T-helper 2 cell treated with Interferon-gamma antibody and Interleukin-4, amounts not matched to agents 5 μg/mL and 100 μg/mL, for 36 hours (primary cell): ENCODE measurements at places on chromosomes 2 and 18.

GRCh38 chr18:56305583-56305982, 332.8 kb downstream of the TXNL1 start:
- DNase-seq, result no peak

- no peak for DNase-seq
Observed at GRCh38 chr2:66233981-66234380, 200.9 kb upstream of the MEIS1 start.

- no peak for DNase-seq
Observed at GRCh38 chr18:58496937-58497336, 132.0 kb downstream of the ALPK2 start.

GRCh38 chr2:95760806-95761525, 169.2 kb downstream of the TRIM43 start:
- no peak for DNase-seq

DNA sequence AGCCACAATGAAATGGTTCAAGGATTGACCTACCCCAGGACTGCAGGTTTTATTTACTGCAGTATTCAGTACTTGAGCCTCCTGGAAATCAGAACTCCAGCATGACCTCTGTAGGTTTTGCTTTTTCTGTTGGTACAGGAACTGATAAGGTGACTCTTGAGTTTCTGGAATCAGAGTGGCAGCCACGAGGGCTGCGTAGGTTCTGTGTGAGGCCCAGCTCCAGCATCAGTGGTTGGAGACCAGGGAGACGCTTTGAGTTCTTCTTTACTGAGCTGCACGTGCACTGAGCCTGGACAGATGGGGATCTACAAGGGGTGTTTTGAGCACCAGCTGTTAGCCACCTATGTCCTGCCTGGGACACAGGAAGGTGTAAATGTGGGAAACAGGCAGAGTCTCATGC, 222.7 kb upstream of the EPAS1 start:
- DNase-seq, result no peak

DNA sequence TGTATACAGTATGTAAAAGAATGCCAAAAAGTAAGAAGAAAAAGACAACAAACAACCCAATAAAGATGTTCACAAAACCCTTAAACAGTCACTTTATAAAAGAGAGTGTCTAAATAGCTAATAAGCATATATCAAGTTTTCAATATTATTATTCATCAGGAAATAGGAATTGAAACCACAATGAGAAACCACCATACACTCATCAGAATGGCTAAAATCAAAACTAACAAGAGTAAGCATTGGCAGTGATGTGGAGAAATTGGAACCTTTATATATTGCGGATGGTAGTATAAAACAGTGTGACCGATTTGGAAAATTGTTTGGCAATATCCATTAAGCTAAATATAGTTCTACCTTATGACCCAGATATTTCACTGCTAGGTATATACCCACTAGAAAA, 20.5 kb upstream of the TGFA start:
- DNase-seq, result no peak

DNA sequence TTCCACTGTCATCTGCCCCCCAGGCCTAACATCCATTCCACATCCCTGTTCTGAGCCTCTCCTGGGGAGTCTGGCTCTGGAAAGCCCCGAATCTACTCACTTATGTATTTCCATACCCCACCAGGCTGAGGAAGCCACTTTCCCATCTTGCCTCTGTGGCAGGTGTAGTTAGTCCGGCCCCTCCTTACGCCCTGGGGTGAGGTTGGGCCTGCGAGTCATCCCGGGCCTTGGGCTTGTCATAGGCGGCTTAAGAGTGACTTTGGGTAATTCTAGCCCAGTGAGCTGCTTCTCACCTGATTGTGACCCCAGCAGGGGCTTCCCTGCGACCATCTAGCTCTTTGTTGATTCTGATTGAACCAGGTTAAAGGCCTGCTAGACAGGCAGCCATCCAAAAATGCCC, 21.1 kb downstream of the PCARE start:
- no peak for DNase-seq

DNA sequence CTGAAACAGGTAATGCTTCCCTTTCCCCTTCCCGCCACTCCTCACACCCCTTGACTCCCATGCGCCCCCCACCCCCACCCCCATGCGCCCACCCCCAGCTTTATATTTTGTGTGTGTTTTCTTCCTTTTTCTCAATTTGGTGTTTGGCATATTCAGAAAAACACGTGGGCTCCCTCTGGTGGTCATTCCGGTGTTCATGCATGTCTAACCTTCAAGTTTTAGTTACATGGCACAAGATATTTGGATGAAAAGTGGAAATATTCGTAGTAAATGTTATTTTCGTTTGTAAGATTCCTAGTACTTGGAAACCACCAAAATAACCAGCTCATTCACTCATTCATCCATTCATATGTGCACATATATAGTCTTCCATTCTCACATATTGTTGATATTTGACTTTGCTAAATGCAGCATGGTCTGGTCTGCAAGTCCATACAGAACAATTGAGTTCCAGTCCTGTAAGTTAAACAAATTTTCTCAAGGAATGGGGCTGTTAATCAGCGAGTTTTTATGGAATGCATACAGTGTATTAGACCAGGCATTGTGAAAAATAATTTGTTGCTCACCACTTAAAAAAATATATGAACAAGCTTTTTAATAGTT, 143.6 kb upstream of the MAP3K20 start:
- peak; percentile 22 for DNase-seq

GRCh38 chr18:74610051-74610615, 12.5 kb downstream of the ZNF407 start:
- no peak for DNase-seq

GRCh38 chr2:200863782-200864175, 679 bp downstream of the CLK1 start:
- no peak for DNase-seq

DNA sequence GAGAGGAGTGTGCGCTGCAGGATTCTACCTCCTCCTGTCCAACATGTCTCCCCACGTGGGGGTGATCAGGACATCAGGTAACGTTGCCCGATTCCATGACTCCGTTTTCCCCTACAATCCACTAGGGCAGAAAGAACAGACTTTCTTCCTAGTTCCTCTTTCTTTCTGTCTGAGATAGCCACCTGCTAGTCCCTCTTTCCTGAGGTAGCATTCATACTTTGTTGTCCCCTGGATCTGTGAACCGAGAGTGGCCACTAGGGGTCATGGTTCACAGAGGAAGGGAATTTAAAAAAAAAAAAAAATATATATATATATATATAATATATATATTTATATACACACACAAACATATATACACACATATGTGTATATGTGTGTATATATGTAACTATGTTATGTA, 210.0 kb upstream of the ZNF521 start:
- DNase-seq, result no peak

GRCh38 chr2:128643221-128644065, 324.8 kb upstream of the HS6ST1 start:
- DNase-seq, result peak; percentile 2

DNA sequence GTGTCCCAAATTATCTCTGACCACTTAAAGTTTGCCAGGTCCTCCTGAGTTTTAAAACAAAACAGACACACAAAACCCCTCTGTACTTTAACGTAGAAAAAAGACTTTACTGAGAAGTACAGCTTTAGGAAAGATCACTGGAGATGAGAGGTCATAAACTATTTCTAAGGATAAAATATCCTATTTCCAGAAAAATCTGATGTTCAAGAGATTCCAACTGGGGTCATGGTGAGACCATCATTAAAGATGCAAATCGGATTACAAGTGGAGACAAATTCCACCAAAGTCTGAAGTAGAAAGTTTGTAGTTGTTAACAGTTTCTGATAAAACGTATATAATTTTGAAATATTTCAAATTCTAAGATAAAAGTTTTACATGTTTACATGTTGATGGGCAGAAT, 241.6 kb downstream of the TCF4 start:
- no peak for DNase-seq

- DNase-seq, result no peak
Observed at GRCh38 chr2:26682155-26682554, 10.4 kb upstream of the KCNK3 start.

DNA sequence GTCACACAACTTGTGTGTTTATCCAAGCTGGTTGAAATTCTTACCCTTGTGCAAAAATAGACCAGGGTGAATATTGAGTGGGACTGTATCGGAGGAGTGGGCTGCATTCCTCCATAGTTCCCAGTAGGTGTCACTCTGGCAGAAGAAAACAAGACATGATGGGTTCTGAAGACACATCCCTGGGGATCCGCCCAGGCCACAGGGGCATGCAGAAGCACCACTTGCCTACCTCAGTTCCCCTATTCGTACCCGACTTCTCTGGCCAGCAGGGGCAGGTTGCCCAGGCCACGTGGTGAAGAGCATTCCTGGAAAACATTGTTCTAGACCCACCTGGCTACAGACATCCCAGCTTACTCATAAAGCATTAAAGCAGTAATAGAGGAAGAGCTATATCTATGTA, 168.2 kb downstream of the FAM210A start:
- no peak for DNase-seq

DNA sequence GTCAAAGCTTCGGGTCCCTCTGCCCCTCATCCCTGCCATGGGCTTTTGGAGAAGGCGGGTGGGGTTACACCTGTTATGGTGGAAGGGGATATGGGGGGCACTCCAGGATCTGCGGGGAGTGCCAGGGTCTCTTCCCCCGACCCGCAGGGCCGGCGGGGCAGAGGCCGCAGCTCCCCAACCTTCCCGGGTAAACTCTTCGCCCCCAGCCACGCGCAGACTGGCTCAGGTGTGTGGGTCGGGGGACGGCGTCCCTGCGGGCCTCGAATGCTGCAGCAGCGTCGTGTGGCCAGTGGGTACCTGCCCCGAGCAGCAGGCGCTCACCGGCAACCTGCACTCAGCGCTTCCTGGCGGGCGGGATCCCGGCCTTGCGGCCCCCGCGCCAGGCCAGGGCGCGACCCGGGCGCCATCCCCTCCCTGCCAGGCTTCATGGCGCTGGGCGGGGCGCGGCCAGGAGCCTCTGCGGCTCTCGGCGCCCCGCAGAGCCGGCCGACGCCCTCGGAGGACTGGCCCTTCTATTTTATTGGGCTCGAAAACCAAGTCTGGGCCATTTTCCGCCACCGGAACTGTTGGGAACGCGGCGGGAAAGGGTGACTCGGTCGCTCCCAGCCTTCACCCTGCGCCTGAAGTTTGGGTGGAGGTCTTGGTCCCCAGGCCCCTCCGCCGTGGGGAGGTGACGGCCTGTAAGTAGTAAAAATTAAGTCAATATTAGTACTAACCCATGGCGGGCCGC, 4.5 kb downstream of the GBX2 start:
- DNase-seq, result no peak

DNA sequence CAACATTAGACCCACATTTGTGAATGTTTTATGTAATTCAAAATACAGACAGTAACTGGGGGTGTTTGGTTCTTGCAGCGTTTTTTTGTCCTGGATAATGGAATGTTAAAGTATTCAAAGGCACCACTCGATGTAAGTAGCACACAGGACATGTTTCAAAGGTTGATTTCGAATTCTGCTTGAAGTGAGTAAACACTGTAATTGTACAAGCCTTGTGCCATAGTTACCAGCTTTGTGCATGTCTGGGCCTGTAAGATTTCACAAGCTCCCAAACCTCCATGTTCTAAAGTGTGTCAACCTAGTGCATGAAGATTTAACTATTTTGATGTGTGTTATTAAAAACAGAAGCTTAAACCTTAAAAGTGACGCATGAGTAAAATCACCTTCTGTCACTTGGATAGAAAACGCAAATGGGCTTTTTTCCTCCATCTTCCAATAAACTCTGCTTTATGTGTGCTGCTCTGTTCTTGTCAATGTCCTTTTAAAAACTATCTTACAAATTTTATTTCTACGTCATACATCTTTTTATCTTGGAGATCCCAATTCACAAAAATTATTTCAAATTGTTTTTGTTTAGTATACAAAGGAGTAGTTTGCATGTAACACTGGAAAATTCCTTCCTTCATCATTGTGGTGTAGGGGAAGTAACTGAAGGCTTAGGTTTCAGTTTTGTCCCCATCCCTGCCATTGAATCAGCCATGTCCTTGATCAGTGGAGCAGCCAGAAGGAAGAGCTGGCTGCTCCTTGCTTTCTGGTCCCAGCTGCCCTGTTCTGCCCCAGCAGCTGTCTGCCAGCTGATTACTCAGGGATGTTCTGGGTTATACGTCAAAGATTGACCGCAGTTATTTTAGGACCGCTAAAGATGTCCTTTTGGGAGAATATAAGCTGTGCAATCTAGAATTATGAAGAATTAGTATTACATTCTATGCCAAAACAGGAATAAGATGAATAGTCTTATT, 119.2 kb downstream of the PRKRA start:
- DNase-seq, result no peak

- DNase-seq, result no peak
Observed at GRCh38 chr2:215644233-215644897, 208.5 kb upstream of the FN1 start.

GRCh38 chr2:174731546-174731945, 32.7 kb downstream of the CHRNA1 start:
- DNase-seq, result no peak

DNA sequence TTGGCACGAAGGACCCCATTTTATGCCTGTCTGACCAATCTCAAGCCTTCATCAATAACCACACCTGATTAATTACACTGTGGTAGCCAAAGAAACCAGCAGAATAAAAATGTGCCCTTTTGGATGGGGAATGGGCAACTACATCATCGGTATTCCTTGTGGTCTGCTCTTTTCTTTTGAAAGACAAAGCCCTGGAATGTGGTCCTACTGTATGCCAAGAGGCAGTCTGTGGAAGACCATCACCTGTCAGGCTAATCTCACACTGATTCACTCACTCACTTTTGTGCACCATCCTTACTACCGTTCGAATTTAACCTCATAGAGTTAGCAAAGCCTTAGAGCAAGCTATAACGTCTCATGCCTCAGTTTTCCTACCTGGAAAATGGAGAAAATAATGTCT, 275.2 kb upstream of the LRRTM1 start:
- DNase-seq, result no peak

GRCh38 chr18:9740071-9740470, 32.0 kb downstream of the RAB31 start:
- DNase-seq, result no peak

DNA sequence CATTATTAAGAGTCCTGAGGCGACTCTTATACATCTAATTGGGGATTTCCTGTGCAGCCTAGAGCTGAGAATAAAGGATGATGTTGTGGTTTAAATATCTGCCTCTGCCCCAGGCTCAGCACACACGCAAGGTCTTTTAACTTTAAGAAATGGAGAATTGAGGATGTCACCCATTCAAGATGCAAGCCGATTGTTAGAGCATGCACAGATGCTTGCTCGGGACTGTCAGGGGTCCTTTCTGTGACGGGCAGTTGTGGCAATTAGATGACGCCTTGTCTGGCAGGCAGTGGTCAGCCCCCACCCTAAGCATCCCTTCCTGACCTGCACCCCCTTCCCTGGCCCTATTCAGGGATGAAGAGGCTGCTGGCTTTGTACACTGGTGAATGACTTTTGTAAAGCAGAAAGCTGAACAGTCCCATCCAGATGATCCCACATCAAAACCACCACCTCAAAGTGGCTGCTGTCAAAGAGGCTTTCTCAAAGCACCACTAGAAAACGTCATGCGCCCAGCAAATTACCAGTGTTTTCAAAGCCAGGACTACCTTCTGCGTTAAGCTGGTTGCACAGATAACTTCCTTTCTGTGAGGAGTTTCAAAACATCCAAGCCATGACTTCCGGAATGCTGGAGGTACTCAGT, 23.7 kb downstream of the FAM178B start:
- peak; percentile 70 for DNase-seq

GRCh38 chr2:238308177-238308576, 12.1 kb upstream of the TRAF3IP1 start:
- no peak for DNase-seq
